ENCODE measurements at places on chromosomes 5 and 9. TPM values are rescaled to one million over a fixed set of nuclear protein-coding genes. Genes with fewer than 3 reads are reported as not detected.

The RGS3 gene
- 0.83 TPM for polyA plus RNA-seq

The NAIP gene
- 1.5 TPM for polyA plus RNA-seq

The OR1J4 gene
- polyA plus RNA-seq: not detected

The SPATA31D4 gene
- not detected for polyA plus RNA-seq

The BTNL8 gene
- not detected for polyA plus RNA-seq

The SQSTM1 gene
- polyA plus RNA-seq: 19.6 TPM

The DNAH5 gene
- polyA plus RNA-seq: 2.1 TPM

The ADGRD2 gene
- not detected for polyA plus RNA-seq

The GNA14 gene
- polyA plus RNA-seq: 7.1 TPM

The ADAMTS16 gene
- polyA plus RNA-seq: 0.20 TPM

The FBN2 gene
- 0.03 TPM for polyA plus RNA-seq

The LECT2 gene
- polyA plus RNA-seq: not detected

The TXNDC8 gene
- not detected for polyA plus RNA-seq

The PNPLA7 gene
- not detected for polyA plus RNA-seq

The AGXT2 gene
- not detected for polyA plus RNA-seq

Data from Purkinje cell (primary cell).